ENCODE measurements at places on chromosomes 11 and 22.

DNA sequence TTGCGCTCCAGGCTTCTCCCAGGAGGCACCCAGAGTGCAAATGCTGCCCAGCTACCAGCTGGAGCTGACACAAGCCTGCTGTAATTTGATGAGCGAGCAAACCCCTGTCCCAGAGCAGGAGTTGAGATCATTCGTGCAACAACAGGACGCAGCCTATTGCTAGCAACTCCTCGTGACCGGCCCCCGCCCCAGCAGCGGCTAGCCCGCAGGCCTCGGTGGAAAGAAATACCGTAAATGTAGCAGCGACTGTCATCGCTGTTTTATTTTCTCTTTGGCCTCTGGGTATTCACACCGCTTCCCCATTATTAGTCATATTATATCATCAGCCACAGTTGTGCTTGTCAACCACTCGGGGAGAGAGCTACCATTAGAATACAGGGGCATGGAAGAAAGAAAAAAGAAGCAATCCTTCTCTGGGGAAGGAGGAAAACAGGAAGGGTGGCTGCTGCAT, 59.2 kb upstream of the ATXN10 start:
- DNase-seq = no peak

DNA sequence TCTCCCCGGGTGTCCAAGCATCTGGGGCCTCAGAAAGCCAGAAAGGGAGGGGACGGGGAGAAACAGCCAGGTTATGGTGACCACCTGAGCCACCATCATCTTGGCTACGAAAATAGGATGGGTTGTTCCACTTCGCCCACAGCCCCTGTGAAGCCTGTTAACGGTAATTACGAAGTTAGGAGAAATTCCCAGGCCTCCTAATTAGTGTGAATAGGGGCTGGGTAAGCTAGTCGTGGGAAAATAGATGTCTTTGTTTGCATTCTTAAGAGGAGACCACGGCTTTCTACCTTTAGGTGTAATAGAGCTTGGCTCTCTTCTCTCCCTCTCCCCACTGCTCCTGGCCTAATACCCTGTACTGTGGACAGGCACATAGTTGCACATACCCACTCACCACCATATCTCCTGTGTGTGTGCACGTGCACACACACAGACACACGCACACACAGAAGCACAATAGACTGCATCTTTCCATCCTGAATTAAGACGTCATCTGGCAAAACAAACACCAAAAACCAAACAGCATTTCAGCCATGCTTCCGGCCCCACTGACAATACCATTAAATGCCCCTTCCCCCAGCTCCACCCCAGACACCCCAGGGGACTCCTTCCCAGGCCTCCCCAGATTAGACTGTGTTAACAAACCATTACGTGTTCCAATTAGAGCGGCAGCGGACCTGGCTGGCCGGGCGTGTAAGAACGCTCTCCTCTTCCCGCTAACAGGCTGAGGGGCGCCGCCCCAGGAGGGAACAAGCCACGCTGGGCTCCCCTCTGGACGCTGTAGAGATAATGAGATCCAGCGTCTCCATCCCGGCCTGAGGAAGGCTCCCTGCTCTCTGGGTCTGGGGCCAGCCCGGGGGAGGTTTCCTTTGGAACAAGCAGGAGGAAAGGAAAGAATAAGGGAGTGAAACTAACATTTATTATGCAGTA, 72.8 kb downstream of the TP53I11 start:
- DNase-seq = no peak

DNA sequence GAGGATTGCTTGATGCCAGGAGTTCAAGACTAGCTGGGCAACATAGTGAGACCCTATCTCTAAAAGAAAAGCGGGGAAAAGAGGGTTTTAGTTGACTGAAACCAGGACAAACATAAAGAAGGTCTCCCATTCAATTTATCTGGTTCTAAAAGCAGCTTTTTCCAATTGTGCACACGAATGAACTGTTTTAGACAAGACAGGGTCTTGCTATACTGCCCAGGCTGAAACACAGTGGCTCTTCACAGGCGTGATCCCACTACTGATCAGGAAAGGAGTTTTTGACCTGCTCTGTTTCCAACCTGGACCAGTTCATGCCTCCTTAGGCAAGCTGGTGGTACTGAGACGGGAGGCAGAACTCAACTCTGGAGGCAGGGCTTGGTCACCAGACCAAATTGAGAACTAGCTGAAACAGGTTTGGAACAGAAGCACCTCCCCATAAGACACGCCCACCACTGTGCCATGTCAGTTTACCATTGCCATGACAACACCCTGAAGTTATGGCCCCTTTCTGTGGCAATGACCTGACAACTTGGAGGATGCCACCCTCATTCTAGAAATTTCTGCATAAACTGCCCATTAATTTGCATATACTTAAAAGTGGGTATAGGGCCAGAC, 2.8 kb upstream of the NUCB2 start:
- no peak for DNase-seq

GRCh38 chr11:120303004-120303637, 22.0 kb upstream of the TLCD5 start:
- peak; percentile 79 for DNase-seq

GRCh38 chr11:129929721-129930120, 34.3 kb upstream of the NFRKB start:
- DNase-seq = no peak

DNA sequence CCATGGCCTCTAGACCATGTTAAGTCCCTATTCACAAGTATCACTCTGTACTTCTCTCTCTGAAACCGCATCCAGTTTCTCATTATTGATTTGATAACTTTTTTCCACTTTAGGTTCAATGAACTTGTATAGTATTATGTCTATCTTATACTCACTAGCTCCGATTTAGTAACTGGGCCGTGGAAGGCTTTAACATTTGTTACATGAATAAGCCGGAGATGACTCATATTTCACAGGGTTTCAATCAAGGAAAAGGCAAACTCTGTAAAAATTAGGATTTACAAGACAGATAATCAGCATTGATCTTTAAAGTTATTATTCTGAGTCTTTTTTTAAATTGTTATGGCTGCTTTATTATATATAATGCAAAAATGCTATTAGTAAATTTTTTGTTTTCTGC, 662.2 kb upstream of the CNTN5 start:
- no peak for DNase-seq

DNA sequence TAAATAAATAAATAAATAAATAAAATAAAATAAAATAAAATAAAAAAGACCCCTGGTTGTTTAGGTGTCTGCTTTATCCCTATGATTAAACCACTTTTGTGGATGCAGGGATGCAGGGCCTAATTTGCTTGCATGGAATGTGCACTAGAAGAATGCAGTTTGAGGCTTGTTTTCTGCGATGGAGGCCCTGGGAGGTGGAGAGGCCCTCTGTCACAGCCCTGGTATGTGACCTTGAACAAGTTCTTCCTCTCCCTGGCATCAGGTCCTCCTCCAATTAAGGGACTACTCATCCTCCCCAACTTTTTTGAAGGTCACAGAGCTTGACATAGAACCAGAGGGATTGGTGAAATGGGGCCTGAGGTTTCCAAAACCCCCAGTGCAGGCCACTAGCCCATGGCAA, 22.7 kb downstream of the KCNJ4 start:
- no peak for DNase-seq

- DNase-seq = no peak
Measured at GRCh38 chr11:104064034-104064630, 27.7 kb downstream of the DDI1 start.

GRCh38 chr22:37128555-37129281, 19.2 kb upstream of the TMPRSS6 start:
- DNase-seq = no peak

All from WERI-Rb-1 (cell line).